Left renal cortex interstitium (tissue), 4 donors: ENCODE measurements at places on chromosomes 16 and 17. TPM values are rescaled to one million over a fixed set of nuclear protein-coding genes. Genes with fewer than 3 reads are reported as not detected.

DNA sequence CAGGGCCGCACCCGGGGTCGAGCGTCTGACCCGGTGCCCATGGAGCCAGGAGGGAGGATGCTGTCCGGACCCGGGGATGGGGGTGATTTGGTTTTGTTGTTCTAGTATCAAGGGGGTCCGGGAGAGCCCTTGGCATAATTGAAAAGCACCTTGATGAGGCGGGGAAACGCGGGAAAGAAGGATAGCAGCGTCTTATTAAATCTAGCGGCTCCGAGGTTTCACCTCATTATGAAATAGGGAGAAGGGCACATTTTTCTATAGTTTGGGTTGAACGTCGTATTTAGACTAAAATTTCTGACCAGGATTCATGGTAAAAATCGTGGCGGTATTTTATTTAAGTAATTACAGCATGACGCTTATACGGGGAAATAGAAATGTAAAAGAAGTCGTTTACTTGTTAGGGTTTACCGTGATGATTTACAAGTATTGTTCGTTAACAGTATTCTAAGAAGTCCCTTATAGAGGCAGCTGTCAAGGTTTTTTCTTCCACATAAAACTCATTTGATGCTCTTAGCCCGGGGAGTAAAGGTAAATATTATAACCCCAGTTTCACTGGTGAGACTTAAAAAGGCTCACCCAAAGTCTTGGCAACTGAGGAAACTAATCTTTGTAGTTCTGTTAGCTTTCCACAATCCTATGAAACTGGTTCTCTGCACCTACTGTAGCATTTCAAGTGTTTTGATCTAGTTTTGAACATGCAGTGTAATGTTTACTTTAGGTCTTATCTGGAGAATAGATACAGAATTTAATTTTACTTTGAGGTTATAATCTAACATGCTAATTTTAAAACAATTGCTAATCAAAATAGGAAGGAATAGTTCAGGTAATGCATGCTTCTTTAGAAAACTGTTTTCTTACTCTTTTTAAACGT is 756 bp downstream of the LUC7L3 start:
- DNase-seq = no peak

DNA sequence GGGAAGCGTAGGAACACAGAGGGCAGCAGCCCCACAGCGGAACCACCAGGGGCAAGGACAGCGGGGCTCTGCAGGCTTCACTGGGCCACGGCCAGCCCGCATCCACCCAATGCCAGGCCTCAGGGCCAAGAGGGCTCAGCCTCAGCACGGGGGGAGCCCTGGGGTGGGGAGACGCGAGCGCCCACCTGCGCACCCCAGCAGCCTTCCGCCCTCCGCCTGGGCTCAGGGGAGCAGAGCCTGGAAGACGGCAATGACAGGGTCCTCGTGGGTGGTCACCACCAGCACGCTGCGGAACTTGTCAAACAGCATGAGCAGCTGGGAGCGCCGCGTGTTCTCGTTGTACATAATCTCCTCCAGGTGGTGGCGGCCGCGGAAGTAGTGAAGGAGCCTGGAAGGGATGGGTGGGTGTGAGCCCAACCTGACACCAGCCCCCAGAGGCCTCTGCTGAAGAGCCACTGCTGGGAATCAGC is 8.5 kb downstream of the MPG start:
- no peak for DNase-seq

GRCh38 chr17:57294629-57295501 is 38.5 kb downstream of the MSI2 start:
- DNase-seq = no peak

GRCh38 chr16:1870365-1871082 is 1.4 kb downstream of the MEIOB start:
- DNase-seq = no peak

The PPY gene
- polyA plus RNA-seq = not detected
